Hippocampal formation (tissue), 2 donors: ENCODE measurements at places on chromosomes 3 and 15.
A peak's percentile ranks its signal among the peaks of the same experiment; 100 is the strongest.

- no peak for DNase-seq
Observed at GRCh38 chr3:122331886-122332285, 6.8 kb downstream of the CSTA start.

GRCh38 chr3:69413551-69414207 is 27.8 kb upstream of the FRMD4B start:
- no peak for DNase-seq

GRCh38 chr3:163368168-163368567 is 1710.1 kb downstream of the SI start:
- DNase-seq: no peak

GRCh38 chr15:61915640-61916039 is 144.6 kb downstream of the VPS13C start:
- DNase-seq: no peak

- no peak for DNase-seq
Observed at GRCh38 chr15:86892774-86893449, 813.2 kb downstream of the AGBL1 start.

DNA sequence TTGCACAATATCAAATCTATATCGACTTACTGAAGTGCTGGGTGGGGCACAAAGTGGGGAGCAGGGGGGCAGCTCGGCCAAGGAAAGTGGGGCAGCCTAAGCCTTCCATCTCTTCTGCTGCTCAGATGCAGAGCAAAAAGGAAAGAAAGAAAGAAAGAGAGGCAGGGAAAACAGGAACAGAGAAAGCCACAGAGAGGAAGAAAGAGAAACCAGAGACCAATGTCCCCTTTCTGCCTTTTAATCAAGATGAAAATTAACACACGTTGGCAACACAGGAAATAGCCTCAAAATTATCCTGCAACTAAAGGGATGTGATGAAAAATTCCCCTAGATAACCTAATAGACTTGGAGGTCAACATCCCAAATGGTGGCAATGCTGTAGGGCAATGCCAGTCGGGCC is 72.2 kb upstream of the RAD18 start:
- no peak for DNase-seq

DNA sequence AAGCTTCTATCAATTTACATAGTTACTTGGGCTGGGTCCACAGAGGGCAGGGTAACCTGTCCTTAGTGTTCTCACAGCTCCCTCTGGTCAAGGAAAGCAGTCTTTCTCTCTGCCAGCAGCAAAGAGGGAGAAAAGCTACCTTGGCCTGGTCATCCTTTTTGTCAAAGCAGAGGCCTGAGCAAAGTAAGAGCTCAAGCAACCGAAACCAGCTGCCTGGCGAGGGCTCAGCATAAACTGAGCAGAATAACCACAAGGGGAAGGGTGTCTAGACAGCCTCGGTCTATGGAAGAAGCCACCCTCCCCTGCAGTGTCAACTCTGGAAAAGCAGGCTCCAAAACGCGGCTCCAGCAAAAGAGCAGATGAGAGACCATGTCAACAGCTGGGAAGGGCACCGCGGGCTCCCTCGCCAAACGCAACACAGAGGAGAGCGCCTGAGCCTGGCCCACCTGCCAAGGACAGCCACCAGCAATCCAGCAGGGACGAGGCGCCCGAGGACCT is 17.4 kb downstream of the LRIG1 start:
- DNase-seq: peak; percentile 74

GRCh38 chr3:58333206-58334012 is 717 bp downstream of the PXK start:
- DNase-seq: peak; percentile 21

GRCh38 chr3:37997791-37998370 is 7.3 kb downstream of the VILL start:
- DNase-seq: no peak

- no peak for DNase-seq
Observed at GRCh38 chr3:98991393-98991792, 89.9 kb upstream of the DCBLD2 start.

GRCh38 chr3:129855832-129856419 is 37.6 kb downstream of the TMCC1 start:
- DNase-seq: no peak

DNA sequence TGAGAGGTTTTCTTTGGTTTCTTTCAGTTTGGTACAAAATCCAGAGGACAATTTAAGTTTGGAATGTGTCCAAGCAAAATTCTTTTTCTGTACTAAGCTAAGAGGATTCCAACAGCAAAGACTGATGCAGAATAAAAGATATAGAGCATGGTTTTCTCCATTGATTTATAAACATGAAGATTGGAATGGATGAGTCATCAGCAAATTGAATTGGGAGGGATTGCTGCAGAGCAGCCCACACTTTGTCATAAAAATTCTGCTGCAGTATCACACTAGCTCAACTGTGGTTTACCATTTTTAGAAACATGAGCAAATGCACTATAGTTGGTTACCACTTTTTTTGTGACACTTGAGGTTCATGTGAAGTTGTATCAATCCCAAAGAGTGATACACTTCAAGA is 16.1 kb upstream of the LARP6 start:
- no peak for DNase-seq

DNA sequence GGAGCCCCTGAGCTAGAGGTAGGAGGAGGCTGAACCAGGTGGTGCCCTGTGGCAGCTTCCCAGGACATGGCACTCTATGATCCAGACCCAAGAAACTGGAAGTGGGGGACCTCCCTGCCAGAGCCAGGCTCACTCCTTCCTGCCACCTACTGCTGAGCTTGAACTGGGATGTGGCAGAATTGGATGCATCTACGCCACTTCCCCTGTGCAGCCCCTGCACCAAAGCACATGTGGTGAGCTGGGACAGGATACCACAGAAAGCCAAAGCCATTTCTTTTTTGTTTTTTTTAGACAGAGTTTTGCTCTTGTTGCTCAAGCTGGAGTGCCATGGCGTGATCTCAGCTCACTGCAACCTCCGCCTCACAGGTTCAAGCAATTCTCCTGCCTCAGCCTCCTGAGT is 518.0 kb upstream of the PPP2R3A start:
- no peak for DNase-seq

GRCh38 chr3:126554560-126555525 is 3.9 kb downstream of the C3orf22 start:
- no peak for DNase-seq

GRCh38 chr3:12560505-12561190 is 3.8 kb downstream of the MKRN2 start:
- DNase-seq: no peak

DNA sequence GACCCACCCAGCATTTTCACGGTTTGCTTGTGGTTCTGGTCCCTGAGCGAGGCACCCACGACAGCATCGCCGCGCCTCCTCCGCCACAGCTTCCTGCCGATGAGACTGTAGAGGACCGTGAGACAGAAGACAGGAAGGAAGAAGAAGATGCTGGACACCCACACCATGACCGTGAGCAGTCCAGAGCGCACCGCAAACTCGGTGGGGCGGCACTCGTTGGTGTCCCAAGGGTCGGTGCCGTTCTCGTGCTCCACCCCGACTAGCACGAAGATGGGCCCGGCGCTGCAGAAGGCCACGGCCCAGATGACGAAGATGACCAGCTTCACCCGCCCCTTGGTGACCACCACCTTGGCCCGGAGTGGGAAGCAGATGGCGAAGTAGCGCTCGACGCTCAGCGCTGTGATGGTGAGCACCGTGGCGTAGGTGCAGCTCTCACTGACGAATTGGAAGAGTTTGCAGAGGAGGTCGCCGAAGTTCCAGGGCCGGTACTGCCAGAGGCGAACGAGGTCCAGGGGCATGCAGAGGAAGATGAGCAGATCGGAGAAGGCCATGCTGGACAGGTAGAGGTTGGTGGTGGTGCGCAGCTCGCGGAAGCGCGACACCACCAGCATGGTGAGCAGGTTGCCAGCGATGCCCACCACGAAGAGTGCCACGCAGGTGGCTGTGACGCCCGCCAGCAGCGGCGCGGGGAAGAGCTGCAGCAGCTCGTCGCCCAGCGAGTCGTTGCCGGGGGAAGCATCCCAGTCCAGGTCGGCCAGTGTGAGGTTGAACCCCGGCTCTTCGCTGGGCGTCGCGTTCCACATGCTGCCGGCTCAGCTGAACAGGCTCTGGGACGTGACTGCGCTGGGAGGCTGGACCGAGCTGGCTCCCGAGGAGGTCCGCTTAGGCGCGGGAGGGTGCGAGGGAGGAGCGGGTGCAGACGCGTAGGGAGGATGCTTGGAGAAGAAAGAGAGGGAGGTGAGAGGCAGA is at the start of gene GHSR:
Gene GHSR (minus strand): TSS at position 846 of the 969 bp plus-strand sequence. CDS start 43 bp downstream, at position 803.
- no peak for DNase-seq

DNA sequence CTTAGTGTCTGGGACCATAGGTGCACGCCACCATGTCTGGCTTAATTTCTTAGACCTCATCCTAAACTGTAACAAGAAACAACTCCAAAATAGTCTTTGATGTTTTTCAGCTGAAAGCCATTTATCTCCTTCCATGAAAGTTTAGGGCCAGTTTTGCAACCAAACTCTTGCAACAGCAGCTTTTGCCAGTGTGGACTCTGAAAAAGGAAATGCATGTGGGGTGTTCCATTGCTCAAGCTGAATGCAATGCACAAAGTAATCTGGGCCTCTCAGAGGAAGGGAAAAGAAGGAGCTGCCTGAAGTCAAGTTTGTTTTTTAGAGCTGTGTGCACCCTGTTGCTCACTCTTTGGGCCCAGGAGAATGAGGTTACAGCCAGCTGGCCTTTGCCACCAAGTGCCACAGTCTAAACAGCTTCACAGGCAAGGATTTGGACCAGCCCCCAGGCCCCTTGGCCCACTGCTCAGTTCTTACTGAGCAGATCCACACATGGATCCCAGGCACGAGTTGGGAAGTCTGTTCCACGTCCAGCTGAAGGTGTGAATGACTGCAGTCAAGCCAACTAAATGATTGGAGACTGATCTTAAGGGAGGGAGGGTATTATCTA is 212.3 kb upstream of the LRRFIP2 start:
- DNase-seq: no peak

DNA sequence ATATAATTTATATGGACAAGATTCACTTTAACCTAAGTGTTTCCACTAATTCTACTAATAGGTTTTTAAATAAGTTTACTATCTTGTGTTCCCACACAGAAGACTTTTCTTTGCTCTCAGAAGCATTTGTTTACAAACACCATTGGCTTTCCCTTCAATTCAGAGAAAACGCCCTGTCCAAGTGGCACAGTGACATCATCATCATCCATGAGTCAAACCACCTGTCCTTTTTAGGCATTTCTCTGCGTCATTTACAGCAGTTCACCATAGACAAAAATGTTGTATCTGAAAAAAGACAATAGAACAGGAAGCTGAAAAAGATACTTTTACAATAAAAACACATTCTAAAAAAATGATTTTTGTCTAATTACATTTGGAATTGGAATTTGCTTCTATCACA is 9.3 kb upstream of the BCL2L10 start:
- DNase-seq: no peak

GRCh38 chr15:72727154-72727553 is 41.1 kb downstream of the BBS4 start:
- DNase-seq: no peak

DNA sequence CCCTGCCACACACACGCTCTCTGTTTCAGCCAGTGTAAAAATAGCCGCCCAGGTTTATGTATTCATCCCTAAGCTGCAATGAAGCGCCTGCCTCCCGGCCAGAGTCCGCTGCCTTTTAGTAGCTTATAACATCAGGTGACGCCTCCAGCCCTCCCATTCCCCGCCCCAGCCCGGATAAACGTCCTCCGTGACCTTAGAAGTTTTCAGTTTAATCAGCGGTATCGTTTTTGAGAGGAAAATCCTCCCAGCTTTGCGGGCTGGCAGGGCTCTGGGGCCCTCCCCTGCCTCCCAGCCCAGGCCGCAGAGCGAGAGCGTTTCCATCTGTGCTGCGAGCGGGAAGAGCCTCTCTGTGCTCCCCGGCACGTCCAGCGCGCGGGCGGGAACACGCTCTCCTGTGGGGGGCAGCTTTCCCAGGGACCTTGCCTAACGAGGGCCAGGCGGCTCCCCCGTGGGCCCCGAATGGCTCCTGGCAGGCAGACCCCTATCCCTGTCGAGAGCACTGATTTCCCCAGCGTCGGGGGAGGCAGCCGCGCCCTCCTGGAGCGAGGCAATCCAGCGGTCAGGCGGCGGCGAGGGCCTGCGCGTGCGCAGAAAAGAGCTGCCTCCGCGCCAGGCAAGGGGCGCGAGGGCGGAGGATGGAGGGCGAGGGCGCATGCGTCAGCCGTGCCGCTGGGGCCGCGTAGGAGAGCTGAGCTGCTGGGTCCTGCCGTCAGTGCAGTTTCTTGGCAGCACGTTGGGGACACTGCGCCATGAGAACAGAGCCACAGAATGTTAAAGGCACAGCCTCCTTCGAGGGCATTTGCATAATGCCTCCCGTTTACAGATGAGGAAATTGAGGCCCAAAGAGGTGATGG is 71.1 kb downstream of the CCNL1 start:
- no peak for DNase-seq

- DNase-seq: no peak
Observed at GRCh38 chr3:47399531-47400270, 18.9 kb downstream of the PTPN23 start.

GRCh38 chr3:131110087-131110486 is 83.4 kb downstream of the NEK11 start:
- no peak for DNase-seq

DNA sequence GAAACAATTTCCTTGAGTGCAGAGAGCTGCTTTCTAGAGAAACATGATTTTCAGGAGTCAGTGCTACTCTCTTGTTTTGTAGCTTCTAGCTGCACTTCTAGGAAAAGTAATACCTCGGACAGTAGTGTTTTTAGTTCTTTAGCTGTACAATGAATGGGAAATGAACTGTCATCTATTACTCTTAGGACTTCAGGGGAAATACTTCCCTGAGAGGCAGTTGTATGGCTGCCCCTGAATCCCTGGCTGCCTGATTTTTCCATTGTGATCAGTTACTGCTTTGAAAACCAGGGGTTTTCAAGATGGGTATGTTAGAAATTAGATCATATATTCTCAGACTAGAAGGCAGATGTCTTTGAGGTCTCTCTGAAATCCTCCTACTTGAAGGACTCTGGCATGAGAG is 200.3 kb upstream of the SEMA6D start:
- DNase-seq: no peak

DNA sequence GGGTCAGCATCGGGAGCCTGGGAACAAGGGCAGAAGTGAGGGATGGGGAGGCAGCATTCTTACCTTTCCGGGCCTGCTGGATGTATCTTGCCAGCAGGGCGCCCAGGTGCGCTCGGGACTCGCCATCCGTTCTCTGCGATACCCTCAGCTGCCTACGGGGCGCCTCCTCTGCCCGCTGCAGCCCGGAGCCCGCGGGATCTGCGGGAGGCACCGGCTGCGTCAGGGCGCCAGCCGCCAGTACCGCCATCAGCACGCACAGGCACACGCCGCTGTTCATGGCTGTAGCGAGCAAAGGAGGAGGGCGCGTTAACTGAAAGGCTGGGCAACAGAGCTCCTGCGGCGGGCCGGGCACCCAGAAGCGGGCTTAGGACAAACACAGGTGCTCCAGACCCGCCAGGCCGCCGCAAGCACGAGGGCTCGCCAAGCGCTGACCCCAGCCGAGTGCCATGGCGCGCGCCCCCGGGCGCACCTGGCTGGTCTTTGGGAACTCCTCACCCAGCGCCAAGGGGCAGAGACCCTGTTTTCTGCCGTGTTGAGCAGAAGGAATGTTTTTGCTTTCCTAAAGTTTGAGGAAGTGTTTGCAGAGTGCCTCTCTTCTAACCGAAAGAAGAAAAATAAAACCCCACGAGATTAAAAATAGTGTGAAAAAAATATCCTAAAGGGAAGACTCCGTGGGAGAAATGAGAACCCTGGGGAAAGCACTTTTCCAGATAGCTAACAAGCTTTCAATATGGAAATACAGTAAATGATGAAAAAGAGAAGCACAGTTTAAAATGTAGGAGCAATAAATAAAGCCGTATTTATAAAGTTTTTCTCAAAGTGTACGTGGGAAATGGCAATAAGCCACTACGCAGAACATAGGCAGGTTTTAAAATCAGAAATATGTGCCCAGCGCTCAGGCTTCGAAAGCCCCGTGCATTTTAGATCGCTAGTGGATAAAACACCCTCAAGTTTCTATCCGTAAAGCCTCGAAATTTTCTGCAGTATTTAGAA is 2.3 kb downstream of the CCK start:
- no peak for DNase-seq
